Activated naive CD8-positive, alpha-beta T cell treated with anti-CD3 and anti-CD28 coated beads, Interleukin-2, amount 10 ng/mL, durations not matched to agents 7 days and 5 days (primary cell): ENCODE measurements at places on chromosomes 13 and 19.

DNA sequence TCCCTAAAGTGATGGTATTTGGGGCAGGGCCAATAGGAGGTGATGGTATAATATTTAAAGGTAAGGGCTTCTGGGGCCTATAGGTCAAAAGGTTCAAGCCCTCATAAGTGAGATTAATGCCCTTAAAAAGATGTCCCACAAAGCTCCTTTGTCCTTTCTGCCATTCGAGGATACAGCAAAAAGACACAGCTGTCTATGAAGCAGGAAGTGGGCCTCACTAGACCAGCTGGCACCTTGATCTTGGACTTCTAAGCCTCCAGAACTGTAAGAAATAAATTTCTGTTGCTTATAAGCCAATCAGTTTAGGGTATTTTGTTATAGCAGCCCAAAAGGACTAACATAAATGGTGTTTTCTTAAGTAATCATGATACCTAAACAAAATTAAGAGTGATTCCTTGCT is 27.2 kb upstream of the POU4F1 start:
- H3K4me1 ChIP-seq = peaks cover 17% of the 10 kb centered on the region
- no peak for DNase-seq
- H3K36me3 ChIP-seq = peaks cover 57% of the 10 kb centered on the region
- no peak overlapping the region for H3K27ac ChIP-seq
- no peak overlapping the region for H3K4me3 ChIP-seq
- no peaks in the 10 kb centered on the region for H3K27me3 ChIP-seq

DNA sequence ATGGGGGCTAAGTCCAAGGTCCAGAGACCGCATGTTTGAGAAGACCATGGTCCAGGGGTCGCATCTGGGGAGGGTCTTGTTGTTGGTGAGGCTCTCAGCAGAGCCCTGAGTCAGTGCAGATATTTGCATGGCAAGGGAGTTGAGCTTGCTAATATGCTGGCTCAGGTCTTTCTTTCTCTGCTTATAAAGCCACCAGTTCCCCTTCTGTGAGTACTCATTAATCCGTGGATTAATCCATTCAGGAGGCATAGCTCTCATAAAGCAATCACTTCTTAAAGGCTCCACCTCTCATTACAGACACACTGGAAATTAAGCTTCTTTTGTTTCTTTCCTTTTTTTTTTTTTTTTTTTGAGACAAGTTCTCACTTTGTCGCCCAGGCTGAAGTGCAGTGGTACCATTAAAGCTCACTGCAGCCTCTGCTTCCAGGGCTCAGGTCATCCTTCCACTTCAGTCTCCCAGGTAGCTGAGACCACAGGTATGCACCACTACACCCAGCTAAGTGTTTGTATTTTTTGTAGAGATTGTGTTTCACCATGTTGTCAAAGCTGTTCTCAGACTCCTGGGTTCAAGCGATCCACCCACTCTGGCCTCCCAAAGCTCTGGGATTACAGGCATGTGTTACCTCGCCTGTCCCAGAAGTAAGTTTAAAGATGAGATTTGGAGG is 216.4 kb downstream of the SLITRK5 start:
- H3K27me3 ChIP-seq = no peaks in the 10 kb centered on the region
- DNase-seq = no peak

- no peak for DNase-seq
- no peaks in the 10 kb centered on the region for H3K27me3 ChIP-seq
Measured at GRCh38 chr13:86909318-86909717, 761.9 kb upstream of the SLITRK5 start.

- no peaks in the 10 kb centered on the region for H3K27me3 ChIP-seq
- peak overlapping the region; percentile 7 for H3K27ac ChIP-seq
- peaks cover 24% of the 10 kb centered on the region for H3K36me3 ChIP-seq
- H3K4me1 ChIP-seq = peaks cover 23% of the 10 kb centered on the region
Measured at GRCh38 chr13:48828962-48829411, 146.7 kb upstream of the FNDC3A start.

DNA sequence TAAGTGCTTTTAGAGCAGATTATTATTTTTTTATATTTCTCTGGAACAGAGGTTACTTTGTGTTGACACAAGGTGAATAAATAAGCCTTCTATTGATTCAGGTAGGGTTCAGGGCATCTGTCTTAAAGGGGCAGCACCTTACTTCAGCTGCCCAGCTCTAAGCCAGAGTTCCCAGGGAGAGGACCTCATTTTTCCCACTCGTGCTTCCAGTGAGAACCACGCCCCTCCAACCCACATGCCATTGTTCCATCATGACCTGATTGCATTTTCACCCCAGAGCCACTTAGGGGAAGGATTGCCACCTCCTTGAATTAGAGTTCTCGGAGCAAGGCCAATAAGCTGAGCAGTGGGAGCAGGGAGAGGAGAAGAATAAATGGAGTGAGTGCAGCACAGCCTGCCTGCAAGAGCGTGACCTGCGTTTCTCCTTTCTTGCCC is 104.3 kb upstream of the FRY start:
- H3K36me3 ChIP-seq = no peaks in the 10 kb centered on the region
- H3K4me3 ChIP-seq = no peak overlapping the region
- DNase-seq = no peak

DNA sequence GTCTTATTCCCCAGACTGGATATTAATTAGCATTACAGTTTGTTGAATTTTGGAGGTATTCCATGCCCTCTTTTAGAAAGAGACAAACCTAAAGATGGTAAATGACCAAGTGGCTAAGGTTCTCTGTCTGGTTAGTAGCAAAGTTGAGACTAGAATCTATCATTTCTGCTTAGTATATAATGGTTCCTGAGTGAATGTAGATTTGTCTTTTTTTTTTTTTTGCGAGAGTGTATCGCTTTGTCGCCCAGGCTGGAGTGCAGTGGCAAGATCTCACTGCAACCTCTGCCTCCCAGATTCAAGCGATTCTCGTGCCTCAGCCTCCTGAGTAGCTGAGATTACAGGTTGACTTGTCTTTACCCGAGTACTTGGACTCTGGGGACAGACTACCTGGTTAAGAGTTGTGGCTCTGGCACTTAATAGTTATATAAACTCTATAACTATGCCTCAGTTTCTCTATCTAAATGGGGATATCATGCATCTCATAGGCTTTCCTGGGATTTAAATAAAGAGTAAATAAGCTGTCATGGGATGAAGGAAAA is 2.7 kb downstream of the NAA16 start:
- DNase-seq = no peak
- no peaks in the 10 kb centered on the region for H3K27me3 ChIP-seq
- peak overlapping the region; percentile 65 for H3K4me3 ChIP-seq
- H3K36me3 ChIP-seq = peaks cover 14% of the 10 kb centered on the region

- H3K4me1 ChIP-seq = no peaks in the 10 kb centered on the region
- H3K4me3 ChIP-seq = no peak overlapping the region
- H3K27ac ChIP-seq = no peak overlapping the region
- no peaks in the 10 kb centered on the region for H3K27me3 ChIP-seq
- no peak for DNase-seq
- no peaks in the 10 kb centered on the region for H3K36me3 ChIP-seq
Measured at GRCh38 chr13:33199289-33199850, 86.2 kb downstream of the STARD13 start.

DNA sequence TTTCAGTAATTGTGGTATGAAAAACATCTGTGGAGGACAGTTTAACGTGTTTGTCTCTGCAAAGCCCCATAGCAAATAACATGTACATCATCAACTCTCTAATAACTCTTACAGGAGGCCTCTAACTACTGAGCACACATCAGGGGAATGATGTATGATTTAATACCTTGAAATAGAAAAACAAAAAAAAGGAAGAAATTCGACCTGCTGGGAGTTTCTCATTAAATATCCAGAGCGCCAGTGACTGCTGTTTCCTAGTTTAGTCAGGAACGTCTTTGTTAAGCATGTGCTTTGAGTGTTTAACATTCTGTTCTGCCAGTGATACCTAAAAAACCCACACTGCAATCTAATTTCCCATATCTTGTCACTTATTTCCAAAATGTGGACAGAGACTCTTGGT is 235.4 kb downstream of the PCDH20 start:
- no peak for DNase-seq
- no peaks in the 10 kb centered on the region for H3K36me3 ChIP-seq
- no peak overlapping the region for H3K27ac ChIP-seq
- no peaks in the 10 kb centered on the region for H3K27me3 ChIP-seq
- no peaks in the 10 kb centered on the region for H3K4me1 ChIP-seq

- DNase-seq = no peak
- no peak overlapping the region for H3K27ac ChIP-seq
- H3K4me3 ChIP-seq = no peak overlapping the region
- no peaks in the 10 kb centered on the region for H3K27me3 ChIP-seq
Measured at GRCh38 chr13:51416107-51416506, 36.7 kb downstream of the INTS6 start.

- H3K4me3 ChIP-seq = no peak overlapping the region
- H3K27me3 ChIP-seq = no peaks in the 10 kb centered on the region
- H3K27ac ChIP-seq = no peak overlapping the region
- H3K36me3 ChIP-seq = no peaks in the 10 kb centered on the region
Measured at GRCh38 chr13:113460599-113460998, 7.3 kb upstream of the ADPRHL1 start.

DNA sequence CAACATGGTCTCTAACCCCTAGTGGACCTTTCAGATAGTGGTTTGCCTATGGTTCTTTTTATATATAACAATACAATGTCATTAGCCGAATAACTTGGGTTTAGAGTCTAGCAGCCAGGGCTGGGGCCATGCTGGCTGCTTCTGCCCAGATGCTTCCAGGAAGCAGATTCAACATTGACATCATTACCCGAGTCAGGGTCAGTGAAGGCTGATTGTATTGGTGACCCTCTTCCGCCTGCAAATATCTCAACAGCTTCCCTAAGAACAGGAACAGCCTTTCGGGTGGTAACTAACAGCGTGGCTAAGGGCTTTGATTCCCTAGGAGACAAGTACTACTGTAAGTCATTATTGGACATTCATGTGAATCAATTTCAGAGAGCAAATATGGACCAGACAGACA is 476.4 kb downstream of the UQCRFS1 start:
- peak overlapping the region; percentile 31 for H3K4me3 ChIP-seq
- no peaks in the 10 kb centered on the region for H3K36me3 ChIP-seq
- DNase-seq = no peak
- no peaks in the 10 kb centered on the region for H3K27me3 ChIP-seq
- H3K27ac ChIP-seq = peak overlapping the region; percentile 77

GRCh38 chr13:50255639-50256038 is 240.4 kb downstream of the KCNRG start:
- H3K4me1 ChIP-seq = peaks cover 29% of the 10 kb centered on the region
- peaks cover 9% of the 10 kb centered on the region for H3K36me3 ChIP-seq
- H3K4me3 ChIP-seq = no peak overlapping the region
- H3K27me3 ChIP-seq = peaks cover 24% of the 10 kb centered on the region

DNA sequence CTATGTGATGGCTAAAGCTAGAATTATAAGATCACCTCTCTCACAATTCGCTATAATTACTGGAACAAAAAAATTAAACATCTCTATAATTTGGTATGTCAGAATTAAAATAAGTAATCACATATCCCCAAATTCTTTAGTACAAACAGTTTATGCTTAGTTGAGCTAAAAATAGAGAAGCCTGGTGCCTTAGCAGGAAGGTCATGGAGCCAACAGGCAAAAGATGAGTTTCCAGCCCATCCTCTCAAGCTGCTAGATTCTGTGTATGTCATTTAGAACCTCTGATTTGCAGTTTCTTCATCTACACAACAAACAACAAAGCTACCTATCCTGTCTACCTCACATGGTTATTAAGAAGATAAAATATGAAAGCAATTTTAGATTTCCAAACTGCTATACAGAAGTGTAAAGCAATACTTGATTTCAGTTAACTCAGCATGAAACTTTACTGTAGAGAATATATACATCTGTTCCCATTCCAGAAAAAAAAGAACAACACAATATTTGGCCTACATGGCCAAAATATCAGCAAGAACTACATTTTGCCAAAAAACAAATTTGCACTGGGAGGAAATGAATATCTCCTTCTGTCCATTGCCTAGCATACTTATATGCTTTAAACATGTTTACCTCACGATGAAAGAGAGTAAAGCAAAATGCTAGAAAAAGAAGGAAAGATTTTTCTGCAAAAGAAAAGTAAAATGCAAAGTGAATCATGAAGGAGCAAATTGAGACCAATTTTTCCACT is 294.0 kb upstream of the MIR17HG start:
- no peaks in the 10 kb centered on the region for H3K4me1 ChIP-seq
- no peak overlapping the region for H3K4me3 ChIP-seq
- H3K36me3 ChIP-seq = no peaks in the 10 kb centered on the region
- DNase-seq = no peak
- H3K27me3 ChIP-seq = no peaks in the 10 kb centered on the region

GRCh38 chr13:113405481-113406300 is 41.8 kb upstream of the GRTP1 start:
- H3K36me3 ChIP-seq = no peaks in the 10 kb centered on the region
- peaks cover 3% of the 10 kb centered on the region for H3K27me3 ChIP-seq
- no peak overlapping the region for H3K27ac ChIP-seq
- no peaks in the 10 kb centered on the region for H3K4me1 ChIP-seq

DNA sequence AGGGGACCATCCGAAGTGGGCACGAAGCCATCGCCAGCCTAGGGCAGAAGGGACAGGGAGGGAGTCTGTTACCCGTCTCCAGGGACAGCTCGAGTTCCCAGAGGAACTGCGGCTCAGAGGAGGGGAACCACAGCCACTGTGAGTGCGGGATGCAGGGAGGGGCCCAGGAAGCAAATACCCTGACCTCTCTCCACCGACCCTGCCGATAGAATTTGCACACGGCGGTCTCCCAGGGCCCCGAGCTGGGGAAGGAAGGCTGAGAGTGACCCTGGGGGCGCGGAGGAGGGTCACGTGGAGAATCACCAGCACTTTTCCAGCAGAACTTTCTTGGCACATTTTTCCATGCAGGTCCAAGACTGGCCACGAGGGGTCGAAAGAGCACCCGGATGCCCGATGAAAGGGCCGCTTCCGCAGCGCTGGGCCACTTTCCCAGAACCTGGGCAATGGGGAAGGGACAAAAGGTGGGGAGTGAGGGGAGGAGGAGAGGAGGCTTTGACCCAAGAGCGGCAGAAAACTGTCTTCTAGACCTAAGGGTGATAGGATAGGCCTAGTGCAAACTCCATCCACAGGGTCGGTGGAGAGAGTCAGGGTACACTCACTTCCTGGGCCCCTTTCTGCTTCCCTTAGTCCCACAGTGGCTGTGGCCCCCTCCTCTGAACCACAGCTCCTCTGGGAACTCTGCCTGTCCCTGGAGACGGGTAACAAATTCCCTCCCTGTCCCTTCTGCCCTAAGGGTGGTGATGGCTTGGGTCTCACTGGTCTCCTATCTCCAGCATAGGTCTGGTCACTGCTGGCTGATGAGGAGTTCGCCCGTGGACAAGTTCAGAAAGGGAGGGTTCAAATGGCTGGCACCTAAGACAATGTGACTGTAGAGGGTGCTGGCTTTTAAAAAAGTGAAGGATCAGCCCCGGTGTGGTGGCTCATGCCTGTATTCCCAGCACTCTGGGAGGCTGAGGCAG is 5.3 kb upstream of the GPR4 start:
- peak overlapping the region; percentile 81 for H3K27ac ChIP-seq
- DNase-seq = peak; percentile 60
- peaks cover 14% of the 10 kb centered on the region for H3K27me3 ChIP-seq
- H3K4me3 ChIP-seq = peak overlapping the region; percentile 59
- peaks cover 9% of the 10 kb centered on the region for H3K4me1 ChIP-seq
